ENCODE measurements at places on chromosomes 6 and 20.
A peak's percentile ranks its signal among the peaks of the same experiment; 100 is the strongest.

DNA sequence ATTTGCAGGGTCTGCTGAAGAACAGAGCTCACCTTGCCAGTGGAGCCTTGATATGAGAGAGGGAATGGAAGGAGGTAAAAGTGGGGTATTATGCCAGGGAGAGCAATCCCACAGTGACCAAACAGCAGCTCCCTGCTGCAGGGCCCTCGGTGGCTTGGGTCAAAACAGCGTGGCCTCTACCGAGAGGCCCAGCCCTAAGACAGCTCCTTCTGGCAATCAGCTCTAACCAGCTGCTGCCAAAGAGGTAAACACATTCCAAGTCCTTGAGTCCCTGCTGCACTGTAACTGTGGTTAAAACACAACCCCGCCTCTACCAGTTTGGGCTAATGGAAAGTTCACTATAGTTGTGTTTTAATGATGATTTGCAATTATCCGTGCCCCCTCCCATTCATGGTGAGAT lies 1.4 kb upstream of the DAAM2 start:
- DNase-seq: no peak

GRCh38 chr6:28634761-28635546 lies 109.3 kb downstream of the GPX5 start:
- DNase-seq: no peak

DNA sequence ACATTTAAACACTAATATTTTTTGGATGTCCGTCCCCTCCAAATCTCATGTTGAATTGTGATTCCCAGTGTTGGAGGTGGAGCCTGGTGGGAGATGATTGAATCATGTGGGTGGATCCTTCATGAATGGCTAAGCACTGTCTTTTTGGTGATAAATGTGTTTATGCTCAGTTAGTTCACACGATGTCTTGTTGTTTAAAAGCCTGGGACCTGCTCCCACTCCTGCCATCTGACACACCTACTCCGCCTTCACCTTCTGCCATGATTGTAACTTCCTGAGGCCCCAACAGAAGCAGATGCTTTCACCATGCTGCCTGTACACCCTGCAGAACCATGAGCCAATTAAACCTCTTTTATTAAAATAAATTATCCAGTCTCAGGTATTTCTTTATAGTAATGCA lies 114.7 kb downstream of the TNFAIP3 start:
- DNase-seq: no peak

GRCh38 chr6:43465948-43466347 lies 10.6 kb upstream of the DLK2 start:
- no peak for DNase-seq

GRCh38 chr6:150169609-150170008 lies 26.8 kb downstream of the PPP1R14C start:
- DNase-seq: no peak

DNA sequence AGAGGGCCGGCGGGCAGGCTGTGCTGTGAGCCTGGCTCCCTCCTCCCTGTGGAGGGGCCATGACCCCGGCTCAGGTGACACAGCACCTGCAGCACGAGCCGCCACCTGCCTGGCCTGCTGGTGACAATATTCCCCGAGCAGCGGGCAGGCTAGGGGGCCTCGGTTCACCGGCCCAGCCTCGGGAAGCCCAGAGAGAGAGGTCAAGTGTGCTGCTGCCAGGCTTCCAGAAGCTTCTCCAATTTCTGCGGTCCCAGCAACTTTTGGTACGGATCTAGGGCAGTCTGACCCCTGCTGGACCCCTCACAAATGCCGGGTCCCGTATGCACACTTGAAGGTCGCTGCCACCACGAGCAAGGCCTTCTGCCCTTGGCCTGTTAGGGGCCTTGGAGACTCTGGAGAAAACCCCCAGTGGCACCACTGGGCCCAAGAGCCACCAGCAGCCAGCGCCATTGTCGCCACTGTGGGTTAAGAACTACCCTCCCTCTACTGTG lies 38.6 kb upstream of the NOL4L start:
- DNase-seq: peak; percentile 65

DNA sequence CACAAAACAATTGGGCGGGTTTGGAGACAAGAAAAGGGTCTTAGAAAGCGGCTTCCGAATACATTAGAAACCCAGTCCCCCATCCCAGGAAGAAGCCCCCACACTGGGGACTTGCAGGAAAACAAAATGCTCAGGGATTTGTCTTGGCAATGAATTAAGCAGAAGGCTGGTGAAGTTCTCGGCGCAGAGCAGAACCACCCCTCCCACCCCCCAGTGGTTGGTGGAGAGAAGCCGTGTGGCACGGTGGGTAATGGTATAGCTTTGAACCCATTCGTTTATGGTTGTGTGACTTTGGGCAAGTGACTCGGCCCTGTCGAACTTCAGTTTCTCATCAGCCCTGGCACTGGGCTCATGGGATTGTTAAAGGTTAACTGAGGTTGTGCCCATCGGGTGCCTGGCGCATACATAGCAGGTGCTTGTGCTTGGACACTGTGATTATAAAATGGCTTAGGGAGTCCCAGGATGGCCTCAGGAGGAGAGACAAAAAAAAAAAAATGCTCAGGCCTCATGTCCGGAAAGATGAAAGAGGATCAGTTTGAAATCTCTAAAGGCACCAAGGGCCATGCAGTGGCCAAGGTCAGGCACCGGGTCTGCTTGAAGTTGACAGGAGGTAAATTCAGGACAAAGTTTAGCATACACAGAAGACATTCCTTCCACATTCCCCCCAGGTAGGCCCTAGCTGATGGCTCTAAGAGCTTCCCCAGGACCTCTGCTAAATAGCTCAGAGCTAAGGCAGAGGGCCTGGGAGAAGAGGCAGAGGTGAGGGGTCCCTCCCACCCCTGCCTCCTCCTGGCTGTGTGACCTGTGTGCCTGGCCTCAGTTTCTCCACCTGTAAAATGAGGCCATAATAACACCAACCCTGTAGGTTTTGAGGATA lies 120.1 kb upstream of the PTPN1 start:
- DNase-seq: no peak

DNA sequence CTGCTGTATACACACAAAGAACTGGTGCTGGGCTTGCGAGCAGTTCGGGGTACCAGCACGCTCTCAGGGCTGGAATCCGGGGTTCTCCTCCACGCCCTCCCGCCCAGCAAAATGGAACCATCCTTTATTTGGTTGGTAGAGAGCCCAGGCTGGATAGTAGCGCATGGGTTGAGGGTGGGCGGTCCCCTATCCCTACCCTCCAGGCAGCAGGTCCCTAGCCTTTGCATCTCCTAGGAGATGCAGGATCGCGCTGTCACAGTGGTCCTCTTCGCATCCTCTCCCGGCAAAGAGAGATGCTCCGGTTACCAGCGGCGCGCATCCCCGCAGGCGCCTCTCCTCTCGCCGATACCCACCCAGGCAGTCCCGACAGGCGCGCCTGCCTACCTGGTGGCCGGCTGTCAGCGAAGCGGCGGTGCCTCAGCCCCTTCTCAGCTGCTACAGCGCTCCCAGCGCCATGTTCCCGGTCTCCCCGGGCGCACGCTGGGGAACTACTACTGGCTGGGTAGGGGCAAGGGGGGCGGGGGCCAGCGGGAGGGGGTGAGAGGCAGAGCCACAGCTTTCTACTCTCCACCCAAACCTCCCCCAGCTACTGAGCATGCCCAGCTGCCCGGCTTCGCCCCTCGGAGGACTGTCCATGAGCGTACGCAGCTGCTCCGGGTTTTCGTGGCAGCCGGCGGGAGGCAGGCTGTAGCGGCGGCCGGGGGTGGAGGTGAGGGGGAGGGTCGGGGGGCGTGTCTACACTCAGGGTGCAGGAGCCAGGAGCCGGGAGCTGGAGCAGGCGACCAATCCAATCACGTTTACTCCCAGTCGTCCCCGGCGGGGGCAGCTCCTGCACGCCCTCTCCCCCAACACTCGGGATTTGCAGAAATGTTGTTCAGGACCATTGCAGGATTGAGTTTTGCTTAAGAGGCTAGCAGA lies at the start of gene PAK5:
TSS of gene PAK5 (minus strand) at position 699 of the 918 bp plus-strand sequence. CDS start 194,748 bp downstream, outside the sequence.
- peak; percentile 23 for DNase-seq

GRCh38 chr20:38867062-38867359 lies 59.2 kb upstream of the FAM83D start:
- DNase-seq: no peak

DNA sequence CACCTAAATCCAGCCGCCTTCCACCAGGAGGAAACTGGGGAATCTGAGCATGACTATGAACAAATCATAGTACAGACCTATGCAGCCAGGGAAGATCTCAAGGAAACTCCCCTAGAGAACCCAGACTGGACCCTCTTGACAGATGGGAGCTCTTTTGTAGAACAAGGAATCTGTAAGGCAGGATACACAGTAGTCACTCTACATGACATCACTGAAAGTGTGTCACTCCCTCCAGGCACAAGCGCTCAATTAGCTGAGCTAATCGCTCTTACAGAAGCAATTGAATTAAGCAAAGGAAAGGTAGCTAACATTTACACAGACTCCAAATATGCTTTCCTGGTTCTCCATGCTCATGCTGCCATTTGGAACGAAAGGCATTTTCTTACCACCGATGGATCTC lies 36.8 kb downstream of the PLN start:
- no peak for DNase-seq

DNA sequence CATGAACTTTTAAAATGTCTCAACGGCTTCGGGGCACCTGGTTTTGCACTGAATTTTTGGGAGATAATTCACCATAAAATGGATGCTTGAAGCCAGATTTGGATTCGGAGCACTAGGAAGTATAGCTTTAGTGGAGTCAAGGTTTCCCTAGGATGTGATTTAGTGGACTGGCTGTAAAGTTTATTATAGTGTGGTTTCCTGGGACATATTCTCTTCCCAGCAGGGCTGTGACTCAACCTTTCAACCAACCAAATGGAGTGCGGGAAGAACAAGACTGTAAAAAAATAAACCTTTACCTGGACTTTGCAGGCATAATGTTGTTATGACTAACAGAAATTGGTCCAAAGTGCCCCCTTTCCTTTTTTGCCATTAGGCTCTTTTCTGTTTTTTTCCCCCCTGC lies 327.4 kb upstream of the MAN1A1 start:
- no peak for DNase-seq

DNA sequence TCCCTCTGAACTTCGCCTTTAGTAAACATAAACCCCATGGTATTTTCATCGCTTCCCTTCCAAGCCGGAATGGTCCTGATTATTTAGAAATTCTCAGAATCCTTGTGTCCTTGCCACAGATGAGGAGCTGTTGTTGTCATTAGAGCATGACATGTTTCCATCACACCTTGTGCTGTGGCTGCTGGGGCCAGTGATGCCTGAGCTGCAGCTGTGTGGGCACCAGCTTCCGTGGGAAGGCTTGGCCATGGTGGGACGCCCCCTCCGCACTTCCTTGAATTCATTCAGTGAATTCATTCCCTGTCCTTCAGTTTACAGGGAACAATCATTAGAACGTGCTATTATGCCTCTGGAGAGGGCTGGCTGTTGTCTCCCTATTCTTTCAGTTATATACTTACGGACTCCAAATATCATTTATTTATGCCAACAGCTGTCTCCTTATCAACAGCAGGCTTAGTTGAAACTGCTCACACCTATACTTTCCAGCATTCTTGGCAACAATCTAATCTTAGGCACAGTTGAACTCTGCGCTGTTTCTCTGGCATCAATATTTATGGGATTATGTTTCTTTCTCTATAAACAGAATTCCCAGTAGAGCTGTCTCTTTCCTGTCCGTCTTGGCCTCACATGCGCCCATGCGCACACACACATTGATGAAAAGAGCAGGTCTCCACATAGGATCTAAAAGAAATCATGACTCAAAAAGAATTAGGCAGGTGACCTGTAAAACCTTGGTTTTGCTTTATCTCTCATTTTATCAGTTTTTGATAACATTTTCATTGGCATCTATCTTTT lies 9.0 kb downstream of the ADGRF1 start:
- DNase-seq: no peak

DNA sequence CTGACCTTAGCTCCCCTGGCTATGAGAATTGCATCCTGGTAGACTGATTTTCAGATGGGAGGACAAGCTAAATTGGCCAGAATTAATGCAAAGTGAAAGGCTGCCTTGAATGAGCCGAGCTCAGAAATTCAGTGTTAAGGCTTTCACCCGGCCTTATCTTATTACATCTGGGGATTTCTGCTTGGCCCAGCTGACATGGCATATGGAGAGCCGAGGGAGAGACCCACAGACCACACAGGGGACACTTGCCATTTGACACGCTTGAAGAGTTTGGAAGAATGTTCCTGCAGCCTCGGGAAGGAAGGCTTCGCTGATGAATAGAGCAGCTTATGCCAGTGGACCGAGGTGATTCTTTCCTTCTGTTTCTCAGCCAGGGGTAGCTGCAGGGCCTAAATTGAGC lies 9.0 kb downstream of the MOCS3 start:
- DNase-seq: no peak

GRCh38 chr20:57788936-57789613 lies 79.3 kb upstream of the PMEPA1 start:
- DNase-seq: no peak

- DNase-seq: no peak
Observed at GRCh38 chr6:37006793-37007339, 1.4 kb downstream of the FGD2 start.

- DNase-seq: no peak
Observed at GRCh38 chr6:7198833-7199800, 91.4 kb downstream of the RREB1 start.

GRCh38 chr6:41021832-41022231 lies 17.2 kb downstream of the UNC5CL start:
- no peak for DNase-seq

DNA sequence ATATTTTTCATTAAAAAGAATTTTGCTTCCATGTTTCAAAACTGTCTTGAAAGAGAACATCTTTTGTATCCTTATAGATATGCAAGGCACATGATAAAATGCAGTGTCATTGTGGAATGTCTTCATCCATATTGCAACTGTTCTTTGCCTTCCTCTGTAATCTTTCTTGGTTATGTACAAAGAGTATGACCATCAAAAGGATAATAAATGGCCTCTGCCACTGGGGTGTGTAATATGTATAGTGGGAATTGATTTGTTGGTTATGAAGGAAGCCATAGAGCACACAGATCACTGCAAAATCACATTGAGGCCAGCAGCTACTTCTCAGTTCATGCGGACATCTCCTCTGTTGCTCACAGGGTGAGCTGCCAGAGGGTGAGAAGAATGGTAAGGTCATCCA lies 703.5 kb downstream of the TFAP2A start:
- DNase-seq: no peak

DNA sequence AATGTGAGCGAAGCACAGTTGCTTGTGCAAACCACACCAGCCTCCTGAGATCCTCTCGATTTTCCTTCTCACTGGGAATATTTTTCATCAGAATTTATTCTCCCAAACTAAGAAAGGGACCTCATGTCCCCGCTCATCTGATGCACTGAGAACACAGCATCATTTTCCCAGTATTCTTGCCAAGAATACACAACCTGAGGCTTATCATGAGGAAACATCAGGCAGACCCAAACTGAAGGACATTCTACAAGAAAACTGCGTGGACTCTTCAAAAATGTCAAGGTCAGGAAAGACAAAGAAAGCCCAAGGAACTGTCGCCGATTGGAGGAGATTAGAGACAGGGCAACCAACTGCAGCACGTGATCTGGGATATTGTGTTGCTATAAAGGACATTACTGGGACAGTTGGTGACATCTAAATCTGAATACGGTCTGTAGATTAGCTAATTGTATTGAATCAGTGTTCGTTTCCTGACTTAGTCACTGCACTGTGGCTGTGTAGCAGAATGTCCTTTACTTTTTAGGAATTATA lies 72.3 kb downstream of the SNX5 start:
- DNase-seq: no peak

- DNase-seq: no peak
Observed at GRCh38 chr6:170277893-170278742, 12.8 kb downstream of the DLL1 start.

GRCh38 chr20:33812152-33812849 lies 1.2 kb downstream of the CHMP4B start:
- DNase-seq: peak; percentile 25

GRCh38 chr6:35719404-35719829 lies 17.4 kb upstream of the ARMC12 start:
- DNase-seq: no peak

All from RPMI8226 (cell line).